Spinal cord (tissue), 10 donors: ENCODE measurements at places on chromosomes 12 and 14. TPM values are rescaled to one million over a fixed set of nuclear protein-coding genes. Genes with fewer than 3 reads are reported as not detected.
A peak's percentile ranks its signal among the peaks of the same experiment; 100 is the strongest.

DNA sequence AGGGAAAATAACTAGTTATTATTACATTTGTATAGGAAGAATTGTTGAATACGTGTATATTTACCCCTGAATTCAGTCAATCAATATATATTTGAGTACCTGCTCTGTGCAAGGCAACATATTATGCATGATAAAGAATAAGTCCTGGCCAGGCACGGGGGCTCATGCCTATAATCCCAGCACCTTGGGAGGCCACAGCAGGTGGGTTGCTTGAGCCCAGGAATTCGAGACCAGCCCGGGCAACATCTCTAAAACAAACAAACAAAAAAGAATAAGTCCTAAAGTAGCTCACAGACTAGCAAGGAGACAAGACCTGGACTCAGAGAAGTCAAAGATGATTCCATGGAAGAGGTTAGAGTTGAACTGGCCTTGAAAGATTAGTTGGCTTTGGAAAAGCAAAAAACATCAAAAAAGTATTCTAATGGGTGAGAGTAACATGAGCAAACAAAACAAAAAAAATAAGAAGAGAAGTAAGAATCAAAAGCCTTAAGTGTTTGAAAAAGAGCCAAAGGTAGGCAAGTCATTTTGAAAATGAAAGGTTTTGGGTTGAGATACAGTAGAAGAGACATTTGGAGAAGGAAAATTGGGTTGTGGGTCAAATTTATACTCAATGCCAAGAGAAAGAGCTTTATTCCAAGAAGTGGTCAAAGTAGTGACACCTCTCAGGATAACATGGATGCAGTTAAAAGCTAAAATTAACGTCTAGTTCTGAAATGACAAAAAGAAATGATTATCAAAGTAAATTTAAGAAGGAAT, 115.2 kb upstream of the BCAT1 start:
- no peaks in the 10 kb centered on the region for H3K27me3 ChIP-seq
- DNase-seq: no peak
- no peaks in the 10 kb centered on the region for H3K36me3 ChIP-seq
- no peaks in the 10 kb centered on the region for H3K4me1 ChIP-seq

GRCh38 chr14:64971943-64972791, at the start of gene RAB15:
Gene RAB15 (minus strand): TSS chr14:64972336. CDS start chr14:64972076, 260 bp downstream.
- H3K4me3 ChIP-seq: peak within 1 kb of the TSS; percentile 71
- peaks cover 34% of the 10 kb centered on the region for H3K4me1 ChIP-seq
- no peak for DNase-seq
- H3K27ac ChIP-seq: no peak within 1 kb of the TSS
- H3K27me3 ChIP-seq: no peaks in the 10 kb centered on the region
- no peaks in the 10 kb centered on the region for H3K36me3 ChIP-seq

DNA sequence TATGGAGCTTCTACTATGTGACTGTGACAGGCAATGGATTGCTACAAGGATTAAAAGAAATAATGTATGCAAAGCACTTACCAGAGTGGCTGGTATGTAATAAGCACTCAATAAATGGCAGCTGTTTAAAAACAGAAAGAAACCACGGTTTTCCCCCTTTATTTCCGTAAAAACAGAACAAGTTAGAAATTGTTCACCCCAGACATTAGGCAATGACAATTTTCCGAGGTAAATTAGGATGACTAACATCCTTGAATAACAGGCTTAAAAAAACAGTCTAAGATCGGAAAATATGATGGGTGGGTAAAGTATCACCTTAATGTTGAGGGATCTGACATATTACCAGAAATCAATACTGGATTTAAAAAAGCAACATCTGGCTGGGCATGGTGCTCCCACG, 20.9 kb upstream of the CNIH1 start:
- no peaks in the 10 kb centered on the region for H3K4me1 ChIP-seq
- no peak overlapping the region for H3K27ac ChIP-seq
- H3K27me3 ChIP-seq: no peaks in the 10 kb centered on the region
- H3K36me3 ChIP-seq: no peaks in the 10 kb centered on the region
- no peak overlapping the region for H3K4me3 ChIP-seq
- DNase-seq: no peak

GRCh38 chr12:93943780-93944179, 204.6 kb upstream of the PLXNC1 start:
- no peaks in the 10 kb centered on the region for H3K36me3 ChIP-seq
- H3K4me1 ChIP-seq: no peaks in the 10 kb centered on the region
- H3K4me3 ChIP-seq: no peak overlapping the region
- no peaks in the 10 kb centered on the region for H3K27me3 ChIP-seq

GRCh38 chr12:15151161-15152091, 69.8 kb downstream of the RERG start:
- H3K4me3 ChIP-seq: no peak overlapping the region
- peak overlapping the region; percentile 30 for H3K27ac ChIP-seq
- DNase-seq: no peak

DNA sequence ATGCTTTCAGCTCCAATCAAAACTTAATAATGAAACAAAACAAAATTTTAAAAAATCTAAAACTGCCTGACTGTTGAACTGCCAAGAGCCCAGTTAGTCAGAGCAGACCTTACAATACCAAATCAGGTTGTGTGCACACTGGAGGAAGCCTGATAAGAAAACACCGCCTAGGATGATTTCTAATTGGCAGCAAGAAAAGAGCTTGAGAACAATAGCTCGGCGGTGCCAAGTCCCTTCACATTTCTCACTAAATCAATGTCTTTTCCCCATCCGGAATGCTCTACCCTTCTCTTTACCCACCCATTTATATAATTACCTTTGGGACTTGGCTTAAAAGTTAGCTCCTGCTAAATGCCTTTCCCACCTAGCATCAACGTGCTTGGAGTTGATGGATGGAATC, 256.7 kb downstream of the C12orf75 start:
- no peak overlapping the region for H3K27ac ChIP-seq
- no peaks in the 10 kb centered on the region for H3K4me1 ChIP-seq
- no peak for DNase-seq
- no peaks in the 10 kb centered on the region for H3K36me3 ChIP-seq
- no peaks in the 10 kb centered on the region for H3K27me3 ChIP-seq

GRCh38 chr12:32034045-32034444, 72.6 kb upstream of the BICD1 start:
- no peak overlapping the region for H3K4me3 ChIP-seq
- H3K36me3 ChIP-seq: no peaks in the 10 kb centered on the region
- H3K27ac ChIP-seq: no peak overlapping the region
- no peak for DNase-seq
- H3K4me1 ChIP-seq: no peaks in the 10 kb centered on the region
- H3K27me3 ChIP-seq: no peaks in the 10 kb centered on the region

- no peak overlapping the region for H3K27ac ChIP-seq
- no peak overlapping the region for H3K4me3 ChIP-seq
- DNase-seq: no peak
These were observed 85.4 kb upstream of the TMEM260 start for GRCh38 chr14:56494167-56494566.

GRCh38 chr12:131327521-131328488, 374.1 kb downstream of the ADGRD1 start:
- H3K27ac ChIP-seq: no peak overlapping the region
- H3K4me3 ChIP-seq: no peak overlapping the region
- DNase-seq: no peak
- peaks cover 10% of the 10 kb centered on the region for H3K4me1 ChIP-seq
- H3K36me3 ChIP-seq: no peaks in the 10 kb centered on the region

DNA sequence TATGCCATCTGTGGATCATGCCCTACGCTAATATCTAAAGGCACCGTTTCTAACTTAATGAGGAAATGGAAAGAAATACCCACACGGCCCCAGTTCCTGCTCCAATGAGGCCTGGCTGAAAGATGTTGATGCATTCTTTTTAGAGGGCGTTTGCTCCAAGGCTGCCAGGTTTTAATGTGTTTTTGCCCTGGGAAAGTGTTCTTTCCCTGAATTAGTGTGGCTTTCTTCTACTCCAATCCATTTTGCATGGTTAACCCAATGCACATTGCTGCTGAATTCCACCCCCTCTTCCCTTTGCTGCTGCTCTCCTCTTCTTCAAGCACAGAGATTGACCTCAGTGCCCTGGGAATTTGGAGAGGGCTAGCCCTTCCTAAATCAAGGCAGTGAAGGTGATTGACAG, 1.1 kb downstream of the MYF5 start:
- peaks cover 50% of the 10 kb centered on the region for H3K27me3 ChIP-seq
- H3K36me3 ChIP-seq: no peaks in the 10 kb centered on the region
- H3K4me1 ChIP-seq: peaks cover 8% of the 10 kb centered on the region
- H3K4me3 ChIP-seq: no peak overlapping the region

DNA sequence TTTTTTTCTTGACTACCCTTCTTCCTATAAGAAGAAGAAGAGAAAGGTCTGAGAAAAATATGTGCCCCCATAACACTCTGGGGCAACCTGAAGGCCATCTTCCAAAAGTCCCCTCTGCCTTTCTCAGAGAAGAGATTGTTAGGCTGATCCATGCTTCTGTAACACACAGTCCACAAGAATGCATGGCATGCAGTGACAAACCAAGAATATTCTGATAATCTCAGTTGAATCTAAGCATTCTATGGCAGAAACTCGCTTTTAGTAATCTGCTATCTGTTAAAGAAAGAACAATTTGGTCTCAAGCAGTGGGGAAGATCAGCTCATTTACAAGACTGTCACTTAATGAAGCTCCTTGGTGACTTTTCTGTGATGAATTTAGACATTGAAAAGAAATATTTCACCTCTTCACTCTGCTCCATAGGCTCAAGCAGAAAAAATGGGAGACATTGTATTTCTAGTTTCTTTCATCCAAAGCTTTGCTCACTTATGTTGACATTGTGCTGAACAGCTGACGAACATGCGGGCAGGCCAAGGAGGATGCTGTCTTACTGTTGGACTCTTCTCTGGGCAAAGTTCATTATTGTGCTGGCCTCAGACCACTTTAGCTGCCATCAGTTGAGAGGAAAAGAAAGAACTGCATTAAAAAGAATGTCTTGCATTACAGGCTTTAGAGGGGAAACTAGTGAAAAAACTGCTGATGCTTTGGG, 957.1 kb downstream of the DIO2 start:
- H3K4me1 ChIP-seq: peaks cover 2% of the 10 kb centered on the region
- H3K4me3 ChIP-seq: no peak overlapping the region
- H3K27me3 ChIP-seq: no peaks in the 10 kb centered on the region
- H3K36me3 ChIP-seq: no peaks in the 10 kb centered on the region
- no peak for DNase-seq

- no peak for DNase-seq
- peaks cover 8% of the 10 kb centered on the region for H3K4me1 ChIP-seq
- no peak overlapping the region for H3K4me3 ChIP-seq
These were observed 21.1 kb downstream of the NT5DC3 start for GRCh38 chr12:103819892-103820291.

GRCh38 chr12:70849265-70849960, 71.1 kb downstream of the PTPRR start:
- no peaks in the 10 kb centered on the region for H3K36me3 ChIP-seq
- no peaks in the 10 kb centered on the region for H3K4me1 ChIP-seq
- H3K27ac ChIP-seq: no peak overlapping the region
- H3K4me3 ChIP-seq: no peak overlapping the region
- DNase-seq: no peak

- no peak overlapping the region for H3K27ac ChIP-seq
- peaks cover 11% of the 10 kb centered on the region for H3K27me3 ChIP-seq
- H3K4me1 ChIP-seq: peaks cover 16% of the 10 kb centered on the region
- no peak overlapping the region for H3K4me3 ChIP-seq
These were observed 2.3 kb upstream of the SMOC1 start for GRCh38 chr14:69876848-69877306.

GRCh38 chr12:106304797-106305196, 2.3 kb downstream of the TCP11L2 start:
- no peaks in the 10 kb centered on the region for H3K36me3 ChIP-seq
- H3K4me3 ChIP-seq: no peak overlapping the region
- H3K27me3 ChIP-seq: no peaks in the 10 kb centered on the region
- no peak overlapping the region for H3K27ac ChIP-seq

DNA sequence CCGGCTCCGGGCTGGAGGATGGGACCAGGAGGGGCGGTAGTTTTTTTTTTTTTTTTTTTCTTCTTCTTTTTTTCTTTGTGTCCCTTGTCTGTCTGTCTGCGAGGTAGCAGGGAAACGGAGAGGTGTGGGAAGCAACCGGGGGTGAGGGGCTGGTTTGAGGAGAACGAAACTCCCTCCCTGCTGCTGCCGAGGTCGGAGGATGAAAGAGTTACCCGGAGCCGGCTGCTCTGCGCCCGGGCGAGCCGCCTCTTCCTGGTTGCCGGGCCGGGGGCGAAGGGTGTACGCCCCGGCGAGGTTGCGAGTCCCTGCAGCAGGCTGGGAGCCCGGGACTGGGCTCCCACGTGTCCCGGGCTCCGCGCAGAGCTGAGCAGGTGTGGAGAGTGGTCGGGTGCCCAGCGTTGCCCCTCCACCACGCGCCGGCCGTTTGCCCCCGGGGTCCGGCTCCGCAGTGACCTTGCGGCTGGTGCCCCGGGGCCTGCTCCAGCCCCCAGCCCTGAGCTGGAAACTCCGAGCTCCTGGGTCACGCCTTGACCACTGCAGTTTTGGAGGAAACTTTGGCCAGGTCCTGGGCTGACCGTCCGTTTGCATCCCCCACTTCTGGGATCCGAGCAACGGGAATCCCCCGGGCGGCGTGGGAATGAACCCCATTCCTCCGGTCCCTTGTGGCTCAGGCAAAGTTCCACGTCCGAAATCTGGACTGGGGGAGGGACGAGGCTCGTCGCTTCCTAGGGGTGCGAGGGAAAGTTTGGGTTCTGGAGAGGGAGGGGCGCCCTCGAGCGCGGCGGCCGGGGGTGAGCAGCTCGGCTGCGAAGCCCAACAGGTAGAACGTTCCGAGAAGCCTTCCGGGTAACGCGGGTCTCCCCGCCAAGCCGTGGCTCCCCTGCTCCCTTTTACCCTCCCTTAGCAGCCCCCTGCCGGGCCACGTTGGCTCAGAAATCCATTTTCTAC, 1.3 kb downstream of the CHST11 start:
- H3K4me1 ChIP-seq: peaks cover 30% of the 10 kb centered on the region
- H3K4me3 ChIP-seq: peak overlapping the region; percentile 90
- peaks cover 9% of the 10 kb centered on the region for H3K27me3 ChIP-seq
- H3K36me3 ChIP-seq: no peaks in the 10 kb centered on the region
- peak overlapping the region; percentile 89 for H3K27ac ChIP-seq

DNA sequence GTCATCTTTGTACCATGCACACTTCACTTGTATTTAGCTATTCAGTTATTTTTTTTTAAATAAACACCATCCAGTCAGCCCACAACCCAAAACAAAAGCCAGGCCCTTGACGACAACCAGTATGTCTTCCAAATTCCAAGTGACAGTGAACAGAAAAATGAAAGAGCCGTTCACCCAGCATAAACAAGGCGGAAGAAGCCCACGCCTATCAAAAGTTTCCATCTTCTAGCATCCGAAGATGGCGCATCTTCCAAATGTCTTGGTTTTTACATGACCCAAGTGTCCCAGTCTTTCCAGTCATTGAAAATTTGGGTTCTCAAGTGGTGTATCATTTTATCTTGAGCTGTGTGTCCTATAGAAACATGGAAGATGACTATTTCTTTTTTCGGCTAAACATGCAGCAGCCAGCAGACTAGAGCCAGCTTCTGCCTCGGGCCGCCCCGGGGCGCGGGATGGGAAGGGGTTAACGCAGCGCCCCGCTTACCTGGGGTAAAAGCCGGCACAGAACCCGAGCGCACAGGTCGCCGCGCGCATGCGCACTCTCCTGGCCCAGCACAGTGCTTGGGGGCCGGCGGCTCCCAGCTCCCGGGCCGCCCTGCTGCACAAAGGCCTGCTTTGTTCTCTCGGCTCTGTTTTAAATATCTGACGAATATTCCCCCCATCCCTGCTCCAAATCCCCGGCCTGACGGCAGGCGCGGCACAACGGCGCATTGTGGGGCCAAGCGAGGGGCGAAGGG, 164.8 kb downstream of the ZFP36L1 start:
- DNase-seq: peak; percentile 54
- peak overlapping the region; percentile 71 for H3K27ac ChIP-seq
- H3K36me3 ChIP-seq: no peaks in the 10 kb centered on the region
- peaks cover 53% of the 10 kb centered on the region for H3K4me1 ChIP-seq
- H3K27me3 ChIP-seq: no peaks in the 10 kb centered on the region
- peak overlapping the region; percentile 37 for H3K4me3 ChIP-seq

LYZ gene
- total RNA-seq: 9.1 TPM

AICDA gene
- total RNA-seq: 0.11 TPM

C14orf132 gene
- total RNA-seq: 33.3 TPM

KRT77 gene
- 0.06 TPM for total RNA-seq

PLEKHH1 gene
- total RNA-seq: 20.7 TPM

OR10P1 gene
- total RNA-seq: not detected

BDKRB1 gene
- total RNA-seq: 0.28 TPM

CDH24 gene
- 17.1 TPM for total RNA-seq
